Stimulated activated CD4-positive, alpha-beta T cell treated with anti-CD3 and anti-CD28 coated beads, TNF-alpha, amount 100 ng/mL, for 4 hours (primary cell): ENCODE measurements at places on chromosomes 12 and 14.

DNA sequence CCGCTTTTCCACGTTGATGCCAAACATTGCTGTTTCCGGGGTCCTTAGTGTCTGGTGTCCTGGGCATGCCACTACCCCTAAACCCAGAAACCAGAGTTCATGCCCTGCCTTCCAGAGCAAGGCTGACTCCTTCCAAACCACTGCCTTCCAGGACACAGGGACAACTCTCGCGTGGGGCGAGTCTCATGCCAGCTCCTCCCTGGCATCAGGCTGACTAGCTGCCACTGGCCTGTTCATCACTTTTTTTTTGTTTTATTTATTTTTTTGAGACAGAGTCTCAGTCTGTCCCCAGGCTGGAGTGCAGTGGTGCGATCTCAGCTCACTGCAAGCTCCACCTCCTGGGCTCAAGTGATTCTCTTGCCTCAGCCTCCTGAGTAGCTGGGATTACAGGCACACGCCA lies 4.8 kb downstream of the SETD1B start:
- no peak for DNase-seq

DNA sequence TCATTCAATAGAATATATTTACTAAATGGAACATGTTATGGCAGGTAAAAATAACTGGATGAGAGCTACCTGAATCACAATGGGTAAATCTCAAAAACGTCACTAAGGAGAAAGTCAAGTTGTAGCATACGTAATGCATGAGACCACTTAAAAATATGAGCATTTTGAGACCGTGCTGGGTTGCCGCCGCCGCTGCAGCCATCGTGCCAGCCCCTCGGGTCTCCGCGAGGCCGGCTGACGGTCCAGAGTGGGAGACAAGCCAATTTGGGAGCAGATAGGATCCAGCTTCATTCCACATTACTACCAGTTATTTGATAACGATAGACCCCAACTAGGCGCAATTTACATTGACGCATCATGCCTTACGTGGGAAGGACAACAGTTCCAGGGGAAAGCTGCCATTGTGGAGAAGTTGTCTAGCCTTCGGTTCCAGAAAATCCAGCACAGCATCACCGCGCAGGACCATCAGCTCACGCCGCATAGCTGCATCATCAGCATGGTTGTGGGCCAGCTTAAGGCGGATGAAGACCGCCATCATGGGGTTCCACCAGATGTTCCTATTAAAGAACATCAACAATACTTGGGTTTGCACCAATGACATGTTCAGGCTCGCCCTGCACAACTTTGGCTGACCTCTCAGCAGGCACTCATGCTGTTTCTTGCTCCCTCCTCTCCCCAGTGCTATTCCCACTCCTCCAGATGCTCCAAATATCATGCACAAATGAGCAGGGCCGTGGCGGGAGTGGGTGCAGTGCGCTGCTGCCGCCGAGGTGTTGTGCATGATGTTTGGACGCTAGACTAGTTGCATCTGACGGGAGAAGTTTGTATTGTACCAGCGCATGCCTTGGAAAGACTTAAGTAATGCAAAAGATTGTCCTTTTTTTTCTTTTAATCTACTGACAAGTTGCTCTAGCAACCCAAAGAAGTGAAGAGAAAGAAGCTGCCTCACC lies 6.3 kb upstream of the BRMS1L start:
- no peak for DNase-seq

- DNase-seq: no peak
Measured at GRCh38 chr14:95664546-95664945, 21.7 kb upstream of the TCL1B start.

DNA sequence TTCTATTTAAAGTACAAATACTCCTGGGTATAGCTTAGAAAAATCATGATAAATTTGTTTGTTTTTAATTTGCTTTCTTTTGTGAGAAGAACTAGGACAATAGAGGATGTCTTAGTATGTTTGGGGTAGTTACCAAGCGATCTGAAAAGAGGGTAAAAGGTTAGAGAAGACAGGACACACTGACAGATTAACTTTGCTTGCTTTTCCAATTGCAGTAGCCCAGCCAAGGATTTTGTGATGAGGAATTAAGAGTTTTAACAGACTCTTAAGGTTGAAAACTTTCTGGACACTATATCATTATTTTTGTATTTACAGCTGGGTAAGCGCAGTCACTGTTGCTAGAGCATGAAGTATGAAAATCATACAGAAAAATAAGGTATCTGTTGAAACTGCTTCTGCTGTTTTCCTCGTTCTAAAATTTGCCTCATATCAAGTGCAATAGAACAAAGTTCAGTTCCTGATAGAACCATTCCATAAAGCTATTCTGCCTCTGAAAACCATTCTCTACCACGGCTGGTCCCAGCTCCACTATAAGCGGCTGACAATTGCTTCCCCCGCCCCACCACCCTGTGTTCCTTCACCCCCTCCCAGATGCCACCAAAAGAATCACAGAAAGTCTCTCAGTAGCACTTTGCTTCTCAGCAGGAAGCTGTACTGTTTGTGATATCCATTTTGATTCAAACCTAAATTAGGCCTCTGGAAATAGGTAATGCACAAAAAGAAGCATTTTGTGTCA lies 413.4 kb downstream of the BCAT1 start:
- no peak for DNase-seq

DNA sequence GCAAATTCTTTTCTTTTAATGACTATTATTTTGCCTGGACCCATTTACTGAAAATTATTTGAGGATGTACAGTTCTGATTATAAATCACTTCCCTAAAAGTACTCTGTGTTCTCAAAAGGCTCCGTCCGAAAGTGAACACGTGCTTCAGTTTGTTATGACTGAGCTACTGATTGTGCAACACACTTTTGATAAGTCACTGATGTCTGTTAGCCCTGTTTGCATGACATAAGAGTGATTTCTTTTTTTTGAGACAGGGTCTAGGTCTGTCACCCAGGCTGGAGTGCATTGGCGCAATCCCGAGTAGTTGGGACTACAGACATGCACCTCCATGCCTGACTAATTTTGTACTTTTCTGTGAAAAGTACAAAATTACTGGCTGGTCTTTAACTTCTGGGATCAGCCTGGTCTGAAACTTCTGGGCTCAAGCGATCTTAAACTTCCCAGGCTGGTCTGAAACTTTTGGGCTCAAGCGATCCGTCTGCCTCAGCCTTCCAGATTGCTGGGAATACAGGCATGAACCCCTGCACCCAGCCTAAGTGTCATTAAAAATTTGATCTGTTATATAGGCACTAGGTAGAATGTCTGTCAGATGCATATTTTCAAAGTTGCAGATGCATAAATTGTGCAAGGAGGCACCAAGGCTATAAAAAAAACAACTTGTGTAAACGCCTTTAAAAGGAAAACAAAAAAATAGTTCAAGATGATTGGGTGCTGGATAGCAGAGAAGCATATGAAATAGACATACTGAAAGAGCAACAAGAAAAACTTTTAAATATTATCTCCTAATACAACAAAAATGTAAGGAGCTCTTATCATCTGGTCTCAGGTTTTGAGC lies 111.5 kb downstream of the SRGAP1 start:
- DNase-seq: no peak

DNA sequence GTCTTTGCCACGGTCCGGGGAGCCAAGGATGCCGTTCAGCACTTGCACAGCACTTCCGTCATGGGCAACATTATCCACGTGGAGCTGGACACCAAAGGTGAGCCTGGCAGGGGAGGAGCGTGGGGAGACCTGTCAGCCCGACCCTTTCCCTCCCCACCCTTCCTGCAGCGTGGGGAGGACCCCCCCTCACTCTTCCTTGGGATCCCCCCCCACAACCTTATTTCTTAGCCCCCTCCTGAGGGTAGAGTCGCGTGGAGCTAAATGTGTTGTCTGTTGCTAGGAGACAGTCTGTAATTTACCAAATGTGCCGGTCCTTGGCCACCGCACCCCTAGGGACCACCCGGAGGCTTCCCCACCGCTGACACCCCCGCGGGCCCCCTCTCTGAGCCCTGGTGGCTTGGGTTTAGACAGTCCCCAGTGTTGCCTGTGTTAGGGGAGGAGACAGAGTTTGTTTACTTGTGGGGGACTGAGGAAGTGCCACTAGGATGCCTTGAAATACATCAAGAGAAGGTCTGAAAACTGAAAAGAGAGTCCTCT lies 2.3 kb downstream of the SETD1B start:
- no peak for DNase-seq

DNA sequence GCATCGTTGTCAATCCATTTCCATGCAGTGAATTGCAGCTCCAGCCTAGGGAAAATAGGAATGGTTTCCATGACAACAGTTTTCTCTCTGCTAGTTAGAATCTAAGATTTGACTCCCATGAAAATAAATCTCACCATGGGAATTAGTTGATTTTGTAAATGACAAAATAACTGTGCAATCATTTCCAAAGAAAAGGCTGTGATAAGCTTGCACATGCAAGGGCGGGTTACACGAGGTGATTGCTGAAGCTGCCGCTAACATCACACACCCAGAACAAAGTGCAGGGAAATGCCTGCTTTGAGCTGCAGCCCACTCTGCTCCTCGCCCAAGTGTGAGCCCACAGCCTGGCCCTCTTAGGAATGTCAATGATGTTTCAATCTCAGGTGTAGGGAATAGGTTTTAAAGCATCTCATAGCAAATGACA lies 53.8 kb downstream of the TRIM9 start:
- DNase-seq: no peak

- DNase-seq: no peak
Measured at GRCh38 chr12:119914666-119915065, 37.5 kb upstream of the CIT start.

GRCh38 chr14:55425091-55425490 lies 13.5 kb upstream of the ATG14 start:
- DNase-seq: no peak

DNA sequence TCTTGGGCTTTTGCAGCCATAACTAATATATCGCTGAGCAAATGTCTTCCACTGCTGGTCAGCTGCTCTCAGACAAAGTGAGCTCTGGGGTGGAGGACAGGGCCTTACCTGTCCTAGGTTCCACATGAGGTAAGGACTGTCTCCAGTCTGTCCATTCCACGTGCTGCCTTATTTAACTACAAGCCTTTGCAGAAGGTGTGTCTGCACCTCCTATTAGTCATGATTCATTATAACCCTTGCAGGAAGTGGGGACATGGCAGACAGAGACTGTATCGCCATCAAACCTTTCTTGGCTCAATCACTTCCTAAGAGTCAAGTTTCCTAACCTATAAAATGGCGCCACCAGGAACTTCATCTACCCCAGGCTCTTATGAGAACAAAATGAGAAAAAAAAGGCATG lies 46.9 kb downstream of the SLC25A47 start:
- no peak for DNase-seq

DNA sequence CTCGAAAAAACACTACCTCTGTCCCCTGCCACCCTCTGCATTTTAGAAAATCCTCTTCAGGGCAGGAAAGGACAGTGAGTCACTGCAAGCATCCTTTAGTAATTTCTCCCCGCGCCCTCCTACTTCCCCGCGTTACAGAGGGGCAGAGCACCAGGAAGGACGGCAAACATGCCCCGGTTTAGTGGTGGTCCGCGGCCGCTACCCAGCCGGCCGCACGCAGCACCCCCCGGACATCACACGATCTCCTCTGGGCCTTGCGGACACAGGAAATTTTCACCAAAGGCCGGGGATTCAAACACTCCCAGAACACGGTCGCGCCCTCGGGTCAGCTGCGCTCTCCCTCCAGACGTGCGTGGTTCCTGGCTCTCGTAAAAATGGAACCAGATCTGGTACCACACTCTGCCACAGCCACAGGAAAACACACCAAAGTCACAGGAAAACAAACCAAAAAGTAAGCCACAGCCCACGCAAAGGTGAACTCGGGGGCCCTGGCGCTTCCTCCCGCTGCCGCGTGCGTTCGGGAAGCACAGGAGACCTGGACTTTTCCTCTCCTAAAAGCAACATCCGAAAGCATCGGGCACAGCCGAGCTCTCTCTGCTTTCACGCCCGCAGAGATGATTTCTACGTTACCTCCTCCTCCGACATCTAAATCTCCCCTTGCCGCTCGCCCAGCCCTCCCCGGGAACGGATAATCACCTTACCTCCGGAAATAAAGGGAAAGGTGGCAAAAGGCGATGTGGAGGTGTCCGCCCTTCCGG lies 839 bp downstream of the SLC38A1 start:
- peak; percentile 16 for DNase-seq

GRCh38 chr12:26271889-26272492 lies 76.6 kb downstream of the SSPN start:
- no peak for DNase-seq

DNA sequence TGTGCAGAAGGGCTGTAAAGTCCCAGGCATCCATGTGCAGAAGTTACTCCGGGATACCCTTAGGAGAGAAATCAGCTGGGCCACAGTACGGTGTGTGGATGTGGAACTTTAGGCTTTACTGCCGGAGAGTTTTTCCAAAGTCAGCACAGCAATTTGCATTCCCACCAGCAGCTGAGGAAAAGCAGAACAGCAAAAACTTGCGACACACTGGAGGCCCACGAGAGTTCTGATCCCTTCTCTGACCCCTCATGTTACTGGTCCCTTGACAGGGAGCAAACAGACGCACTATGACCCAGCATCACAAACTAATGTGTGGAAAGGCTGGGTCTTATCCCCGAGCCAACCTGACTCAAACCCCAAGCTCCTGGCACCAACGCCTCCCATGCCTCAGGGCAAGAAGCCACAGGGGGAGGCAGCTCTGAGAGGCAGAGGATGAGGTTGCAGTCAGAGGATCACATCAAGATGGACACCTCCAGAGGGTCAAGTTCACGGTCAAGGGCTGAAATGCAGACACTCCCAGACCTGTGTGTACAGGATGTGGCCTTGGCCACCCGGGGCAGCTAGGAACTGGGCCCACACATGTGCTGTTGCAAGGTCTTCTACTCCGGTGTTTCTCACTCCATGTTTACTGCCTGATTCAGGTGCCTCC lies 38.6 kb downstream of the CCDC88C start:
- no peak for DNase-seq

- no peak for DNase-seq
Measured at GRCh38 chr12:64006211-64006825, 161.8 kb downstream of the SRGAP1 start.

DNA sequence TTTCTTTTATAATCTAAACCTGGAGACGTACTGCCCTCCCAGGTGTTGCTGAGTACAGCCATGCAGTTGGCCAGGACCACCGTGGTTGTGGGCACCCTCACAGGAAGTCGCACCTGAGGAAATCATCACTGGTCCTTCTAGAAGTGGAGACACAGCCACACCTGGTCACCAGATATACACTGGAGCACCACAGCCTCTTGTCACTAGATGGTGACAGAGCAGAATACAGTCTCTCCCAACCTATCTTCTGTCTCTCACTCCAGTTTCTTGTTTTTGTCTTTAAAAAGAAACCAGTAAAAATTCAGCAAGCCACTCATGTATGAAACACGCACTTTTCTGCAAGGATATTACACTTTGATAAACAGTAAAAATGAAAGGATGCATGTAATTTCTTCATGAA lies 43.1 kb upstream of the GPHB5 start:
- DNase-seq: no peak
